Muscle of leg (tissue), 16 donors: ENCODE measurements at places on chromosomes 16 and 17.

DNA sequence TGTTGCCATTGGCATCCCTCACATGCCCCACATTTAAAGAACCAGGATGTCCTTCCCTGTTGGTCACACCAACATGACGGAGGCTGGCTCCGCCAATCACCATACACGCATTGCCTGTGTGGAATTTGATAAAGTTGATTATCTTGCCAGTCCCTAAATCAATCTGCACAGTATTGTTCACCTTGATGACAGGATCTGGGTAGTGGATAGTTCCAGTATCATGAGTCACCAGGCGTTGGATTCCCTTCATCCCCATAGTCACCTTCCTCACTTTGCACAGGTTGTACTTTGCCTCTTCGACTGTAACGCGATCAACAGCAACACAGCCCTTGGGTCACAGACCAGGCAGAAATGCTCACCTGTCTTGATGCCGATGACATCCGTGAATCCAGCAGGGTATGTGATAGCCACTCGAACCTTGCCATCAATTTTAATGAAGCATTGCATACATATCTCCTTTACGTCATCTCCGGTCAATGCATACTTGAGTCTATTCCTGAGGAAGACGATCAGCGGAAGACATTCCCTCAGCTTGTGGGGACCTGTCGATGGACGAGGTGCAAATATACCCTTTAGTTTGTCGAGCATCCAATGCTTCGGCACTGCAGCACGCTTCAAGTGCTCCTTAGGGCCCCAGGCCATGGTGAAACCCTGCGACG lies 14.2 kb downstream of the CTRB2 start:
- no peak for DNase-seq

GRCh38 chr16:9599415-9600120 lies 508.1 kb downstream of the HAPSTR1 start:
- DNase-seq, result peak; percentile 48

GRCh38 chr16:10097271-10097670 lies 85.0 kb downstream of the GRIN2A start:
- peak; percentile 63 for DNase-seq

- peak; percentile 16 for DNase-seq
Observed at GRCh38 chr16:75252049-75252864, 833 bp upstream of the BCAR1 start.

DNA sequence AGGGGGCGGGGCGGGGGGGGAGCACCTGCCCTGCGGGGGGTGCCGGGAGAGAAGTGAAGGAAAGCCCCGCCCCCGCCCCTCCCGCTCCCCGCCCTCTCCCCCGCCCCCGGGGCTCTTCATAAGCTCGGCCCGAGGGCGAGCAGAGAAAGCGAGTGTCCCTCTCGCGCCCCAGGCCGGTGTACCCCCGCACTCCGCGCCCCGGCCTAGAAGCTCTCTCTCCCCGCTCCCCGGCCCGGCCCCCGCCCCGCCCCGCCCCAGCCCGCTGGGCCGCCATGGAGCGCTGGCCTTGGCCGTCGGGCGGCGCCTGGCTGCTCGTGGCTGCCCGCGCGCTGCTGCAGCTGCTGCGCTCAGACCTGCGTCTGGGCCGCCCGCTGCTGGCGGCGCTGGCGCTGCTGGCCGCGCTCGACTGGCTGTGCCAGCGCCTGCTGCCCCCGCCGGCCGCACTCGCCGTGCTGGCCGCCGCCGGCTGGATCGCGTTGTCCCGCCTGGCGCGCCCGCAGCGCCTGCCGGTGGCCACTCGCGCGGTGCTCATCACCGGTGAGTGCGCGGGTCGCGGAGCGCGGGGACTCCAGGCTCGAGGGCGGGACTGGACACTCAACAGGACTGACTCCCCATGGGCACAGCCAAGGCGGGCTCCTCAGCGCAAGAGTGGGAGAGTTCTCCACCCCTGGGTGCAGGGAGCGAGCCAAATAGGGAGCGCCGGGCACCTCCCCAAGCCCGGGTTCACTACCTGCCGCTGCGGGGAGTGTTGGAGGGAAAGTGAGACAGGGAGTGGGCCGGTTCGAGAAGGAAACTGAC lies at the start of gene HSD11B2:
Gene HSD11B2 (plus strand): TSS at position 145 of the 798 bp plus-strand sequence. CDS start 128 bp downstream, at position 273.
- peak; percentile 80 for DNase-seq

GRCh38 chr17:74738051-74738996 lies 1.3 kb downstream of the RAB37 start:
- peak; percentile 78 for DNase-seq

- DNase-seq, result no peak
Observed at GRCh38 chr16:48011466-48011865, 144.3 kb downstream of the ABCC12 start.

DNA sequence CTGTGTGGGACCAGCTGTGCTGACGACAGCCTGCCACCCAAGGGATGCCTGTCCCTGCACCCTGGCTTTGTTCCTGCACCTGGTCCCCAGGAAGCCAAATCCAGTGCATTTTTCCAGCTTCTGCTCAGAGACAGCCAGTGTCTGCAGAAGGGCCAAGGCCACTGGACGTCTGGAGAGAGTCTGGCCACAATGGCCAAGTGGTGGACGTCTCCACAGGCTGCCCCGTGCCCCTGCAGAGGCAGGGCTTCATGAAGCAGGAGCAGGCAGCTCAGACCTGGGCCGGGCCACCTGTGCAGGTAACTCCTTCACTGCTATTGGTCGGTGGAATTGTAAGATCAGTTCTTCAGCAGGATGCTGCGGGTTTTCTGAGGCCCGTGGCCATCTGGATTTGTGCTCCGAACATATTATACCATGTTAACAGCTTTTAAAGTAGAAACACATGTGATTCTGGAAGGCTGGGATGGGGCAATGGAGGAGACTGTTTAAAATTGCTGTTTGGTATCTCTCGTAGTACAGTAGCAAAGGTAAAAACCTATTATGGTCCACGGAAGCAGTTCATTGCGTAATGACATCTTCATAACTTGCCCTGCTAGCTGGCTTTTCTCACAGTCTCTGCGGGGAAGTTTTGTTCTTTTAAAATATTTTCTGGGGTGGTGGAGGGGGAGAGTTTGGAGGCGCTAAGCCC lies 185.3 kb downstream of the CCDC182 start:
- DNase-seq, result peak; percentile 52

DNA sequence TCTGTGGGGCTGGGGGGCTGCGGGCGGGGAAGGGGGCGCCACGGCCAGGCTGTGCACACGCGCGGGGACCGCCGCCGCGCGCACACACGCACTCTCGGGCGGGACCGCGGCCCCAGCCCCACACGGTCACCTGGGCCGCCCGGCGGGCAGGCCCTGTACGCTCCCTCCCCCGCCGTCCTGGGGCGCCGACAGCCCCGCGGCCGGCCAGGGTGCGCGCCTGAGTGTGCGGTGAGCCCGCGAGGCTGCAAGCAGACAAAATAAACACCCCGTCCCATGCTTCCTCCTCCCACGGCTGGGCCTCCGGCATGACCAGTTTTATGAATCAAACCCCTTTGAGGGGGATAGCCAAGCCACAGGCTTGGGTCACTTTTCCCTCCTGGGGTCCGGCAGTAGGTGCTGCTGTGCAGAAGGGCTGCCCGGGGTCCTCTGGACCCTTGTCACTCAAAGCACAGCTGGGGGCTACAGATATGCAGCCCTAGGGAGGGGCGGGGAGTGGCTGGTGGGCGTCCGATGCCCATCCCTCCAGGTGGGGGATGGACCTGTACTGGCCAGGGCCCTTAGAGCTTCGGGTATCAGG lies 441 bp downstream of the VASN start:
- no peak for DNase-seq

GRCh38 chr17:29076087-29076486 lies 33.1 kb downstream of the PIPOX start:
- no peak for DNase-seq
